IMR-90 (cell line): ENCODE measurements at places on chromosomes 6 and 20. TPM values are rescaled to one million over a fixed set of nuclear protein-coding genes. Genes with fewer than 3 reads are reported as not detected.

- H3K27ac ChIP-seq = no peak overlapping the region
- no peak for DNase-seq
- H3K27me3 ChIP-seq = peaks cover 14% of the 10 kb centered on the region; the same call in 1 of the 2 replicates
- no peak overlapping the region for H3K4me3 ChIP-seq
Measured at GRCh38 chr20:61807471-61808160, 258.1 kb downstream of the TAF4 start.

DNA sequence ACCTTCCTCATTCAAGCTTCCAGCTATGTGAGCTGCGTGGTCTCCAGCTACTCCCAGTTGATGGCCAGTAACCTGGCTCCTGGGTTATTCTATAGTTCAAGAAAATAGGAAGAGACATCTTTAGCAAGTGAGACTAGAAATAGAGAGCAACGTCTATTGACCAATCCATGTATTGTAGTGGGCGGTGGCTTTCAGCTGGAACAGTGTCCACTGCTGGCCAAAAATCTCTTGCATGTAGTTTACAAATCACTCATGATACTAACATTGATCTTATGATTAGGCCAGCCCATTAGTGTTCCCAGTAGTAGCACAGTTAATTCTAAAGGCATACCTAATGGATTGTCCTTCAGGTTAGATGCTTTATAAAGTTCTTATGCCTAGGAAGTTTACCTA lies 58.9 kb upstream of the SCP2D1 start:
- H3K4me3 ChIP-seq = no peak overlapping the region
- H3K27ac ChIP-seq = no peak overlapping the region
- H3K4me1 ChIP-seq = no peaks in the 10 kb centered on the region

DNA sequence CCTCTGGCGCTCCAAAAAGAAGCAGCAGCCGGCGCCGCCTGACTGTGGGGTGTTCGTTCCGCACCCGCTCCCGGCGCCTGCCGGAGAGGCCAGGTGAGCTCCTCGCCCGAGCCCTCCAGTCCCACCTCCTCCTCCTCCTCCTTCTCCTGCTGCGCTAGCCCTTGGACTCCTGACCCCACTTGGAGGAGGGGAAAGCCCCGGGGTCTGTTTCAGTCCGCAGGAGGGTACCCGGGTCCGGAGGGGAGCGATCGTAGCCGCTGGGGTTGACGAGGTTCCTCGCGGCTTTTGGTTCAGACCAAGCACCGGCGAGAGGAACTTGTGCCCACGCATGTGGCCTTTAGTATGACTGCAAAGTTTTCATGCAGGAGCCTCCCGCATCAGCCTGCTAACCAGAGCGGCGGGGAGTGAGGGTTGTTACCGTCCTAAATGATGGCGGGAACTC lies 493 bp downstream of the CRYBG1 start:
- DNase-seq = no peak
- H3K36me3 ChIP-seq = no peaks in the 10 kb centered on the region
- peaks cover 28% of the 10 kb centered on the region for H3K27me3 ChIP-seq
- H3K4me1 ChIP-seq = peaks cover 3% of the 10 kb centered on the region; the same call in 1 of the 2 replicates
- H3K27ac ChIP-seq = no peak overlapping the region
- H3K4me3 ChIP-seq = peak overlapping the region; percentile 9; the same call in 1 of the 2 replicates

DNA sequence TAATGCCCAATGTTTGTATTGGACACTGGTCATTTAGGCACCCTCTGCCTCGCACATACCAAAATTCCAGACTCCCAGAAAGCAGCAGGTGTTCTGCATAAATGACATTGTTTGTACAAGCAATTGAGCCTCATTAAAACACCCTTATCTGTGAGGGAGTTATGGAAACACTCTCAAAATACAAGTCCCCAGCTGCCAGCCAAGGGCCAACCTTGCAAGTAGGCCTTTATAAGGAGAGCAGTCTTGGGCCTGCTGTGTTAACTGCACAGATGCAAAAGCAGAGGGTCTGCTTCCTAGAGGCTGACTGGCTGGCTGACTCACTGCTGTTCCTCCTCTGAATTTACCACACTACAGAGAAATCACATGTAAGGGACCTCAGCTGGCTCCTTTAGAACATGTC lies 150.4 kb upstream of the HMGN3 start:
- H3K27me3 ChIP-seq = no peaks in the 10 kb centered on the region
- no peak overlapping the region for H3K4me3 ChIP-seq
- no peaks in the 10 kb centered on the region for H3K36me3 ChIP-seq
- H3K4me1 ChIP-seq = no peaks in the 10 kb centered on the region
- no peak overlapping the region for H3K27ac ChIP-seq

- no peak overlapping the region for H3K4me3 ChIP-seq
- no peaks in the 10 kb centered on the region for H3K27me3 ChIP-seq
- no peak for DNase-seq
- H3K4me1 ChIP-seq = no peaks in the 10 kb centered on the region; the same call in 1 of the 2 replicates
Measured at GRCh38 chr6:107235511-107235910, 120.2 kb upstream of the BEND3 start.

DNA sequence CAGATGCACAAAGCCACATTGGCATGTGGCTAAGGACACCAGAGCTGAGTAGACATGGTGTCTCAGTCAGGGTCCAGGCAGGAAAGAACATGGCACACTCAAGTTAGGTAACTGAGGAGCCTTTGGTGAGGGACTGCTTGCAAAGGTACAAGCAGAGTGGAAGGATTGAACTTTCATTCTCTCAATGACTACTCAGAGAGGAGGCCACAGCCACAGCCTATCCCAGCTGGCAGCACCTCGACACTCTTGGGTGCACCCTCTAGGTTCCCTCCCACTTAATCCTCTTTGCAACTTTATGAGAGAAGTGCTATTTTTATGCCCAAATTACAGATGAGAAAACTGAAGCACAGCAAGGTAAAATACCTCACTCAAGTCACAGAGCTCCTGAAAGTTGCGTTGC lies 73.4 kb downstream of the ISM1 start:
- no peak for DNase-seq
- H3K4me3 ChIP-seq = no peak overlapping the region
- H3K4me1 ChIP-seq = no peaks in the 10 kb centered on the region
- H3K27me3 ChIP-seq = no peaks in the 10 kb centered on the region; the same call in 1 of the 2 replicates

GRCh38 chr6:109060571-109060970 lies 34.1 kb downstream of the SESN1 start:
- H3K4me1 ChIP-seq = peaks cover 2% of the 10 kb centered on the region; the same call in 1 of the 2 replicates
- no peaks in the 10 kb centered on the region for H3K27me3 ChIP-seq
- no peak overlapping the region for H3K27ac ChIP-seq

- H3K4me1 ChIP-seq = peaks cover 10% of the 10 kb centered on the region
- no peak overlapping the region for H3K4me3 ChIP-seq
- DNase-seq = no peak
- no peaks in the 10 kb centered on the region for H3K27me3 ChIP-seq
Measured at GRCh38 chr20:5146099-5146668, 19.4 kb downstream of the CDS2 start.

- no peaks in the 10 kb centered on the region; the same call in 1 of the 2 replicates for H3K27me3 ChIP-seq
- no peak for DNase-seq
- no peaks in the 10 kb centered on the region for H3K4me1 ChIP-seq
- H3K36me3 ChIP-seq = no peaks in the 10 kb centered on the region
Measured at GRCh38 chr6:56293781-56294180, 46.4 kb upstream of the COL21A1 start.

DNA sequence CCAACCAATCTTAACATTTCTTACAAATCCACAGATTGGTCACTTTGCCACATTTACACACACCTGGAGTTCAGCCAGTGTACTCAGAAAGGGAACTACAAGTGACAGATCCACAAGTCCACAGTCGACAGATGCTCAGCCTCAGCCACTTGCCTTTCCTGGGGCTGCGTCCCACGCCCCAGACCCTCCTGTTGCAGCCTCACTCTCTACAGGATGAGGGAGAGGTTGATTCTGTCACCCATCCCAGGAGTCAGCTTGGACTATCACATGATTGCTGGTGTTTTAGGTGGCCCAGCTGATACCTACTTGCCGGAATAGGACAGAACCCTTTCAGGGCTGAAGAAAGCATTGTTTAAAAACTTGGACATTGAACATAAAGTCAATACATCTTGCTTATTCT lies 108.8 kb downstream of the FAM120B start:
- H3K4me3 ChIP-seq = no peak overlapping the region
- no peaks in the 10 kb centered on the region for H3K36me3 ChIP-seq
- DNase-seq = no peak
- H3K4me1 ChIP-seq = peaks cover 4% of the 10 kb centered on the region; the same call in 1 of the 2 replicates

GRCh38 chr6:126797981-126798380 lies 320.5 kb upstream of the RSPO3 start:
- 0 out of 2 replicates have a peak, but pooled peaks cover 1% of the 10 kb centered on the region for H3K27me3 ChIP-seq
- DNase-seq = no peak
- no peaks in the 10 kb centered on the region for H3K36me3 ChIP-seq
- H3K27ac ChIP-seq = no peak overlapping the region
- no peaks in the 10 kb centered on the region for H3K4me1 ChIP-seq

- no peaks in the 10 kb centered on the region for H3K36me3 ChIP-seq
- no peak overlapping the region for H3K4me3 ChIP-seq
- no peak for DNase-seq
- H3K27ac ChIP-seq = no peak overlapping the region
- H3K27me3 ChIP-seq = peaks cover 3% of the 10 kb centered on the region; the same call in 1 of the 2 replicates
Measured at GRCh38 chr6:136439514-136440190, 110.6 kb downstream of the MAP7 start.

DNA sequence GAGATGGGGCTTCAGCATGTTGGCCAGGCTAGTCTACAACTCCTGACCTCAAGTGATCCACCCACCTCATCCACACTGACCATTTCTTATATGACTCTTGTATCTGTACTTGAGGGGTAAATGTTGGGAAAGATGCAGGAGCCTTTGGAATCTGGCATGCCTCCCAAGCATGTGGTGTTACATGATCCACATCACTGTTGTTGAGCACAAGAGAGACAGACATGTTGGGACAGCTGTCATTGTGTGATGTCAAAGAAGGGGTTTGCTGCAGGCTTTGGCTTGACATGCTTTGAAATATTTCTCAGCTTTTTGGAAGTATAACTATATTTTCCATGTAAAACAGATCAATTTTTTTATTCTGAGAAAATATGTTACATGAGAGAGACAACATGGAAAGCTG lies 139.9 kb downstream of the MOXD1 start:
- no peak overlapping the region for H3K4me3 ChIP-seq
- H3K27me3 ChIP-seq = no peaks in the 10 kb centered on the region
- H3K27ac ChIP-seq = no peak overlapping the region
- 0 out of 2 replicates have a peak, but pooled peaks cover 2% of the 10 kb centered on the region for H3K4me1 ChIP-seq
- DNase-seq = peak; percentile 12
- H3K36me3 ChIP-seq = no peaks in the 10 kb centered on the region

- H3K27me3 ChIP-seq = no peaks in the 10 kb centered on the region; the same call in 1 of the 2 replicates
- no peaks in the 10 kb centered on the region for H3K36me3 ChIP-seq
- H3K4me1 ChIP-seq = peaks cover 21% of the 10 kb centered on the region
- peak overlapping the region; percentile 21; the same call in 1 of the 2 replicates for H3K27ac ChIP-seq
- DNase-seq = peak; percentile 73
Measured at GRCh38 chr6:42045538-42046460, 4.5 kb upstream of the TAF8 start.

DNA sequence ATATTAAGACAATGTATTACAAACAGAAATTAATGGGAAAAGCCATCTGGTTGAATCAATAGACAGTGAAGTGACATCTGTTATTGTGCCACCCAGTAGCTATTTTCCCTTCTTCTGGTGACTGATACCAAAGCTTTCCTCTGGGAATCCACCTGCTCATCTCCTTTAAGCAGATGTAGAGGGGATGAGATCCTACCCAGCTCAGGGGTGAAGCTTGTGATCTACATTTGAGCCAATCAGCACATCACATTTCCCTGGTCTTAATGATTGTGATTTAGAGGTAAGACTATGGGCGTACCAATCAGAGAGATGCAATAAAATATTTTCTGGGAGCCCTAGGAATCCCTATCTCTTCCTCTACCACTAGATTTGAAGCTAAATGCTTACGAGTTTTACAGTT lies 782.9 kb downstream of the PTPRT start:
- H3K4me1 ChIP-seq = no peaks in the 10 kb centered on the region
- no peak for DNase-seq
- H3K27ac ChIP-seq = no peak overlapping the region

DNA sequence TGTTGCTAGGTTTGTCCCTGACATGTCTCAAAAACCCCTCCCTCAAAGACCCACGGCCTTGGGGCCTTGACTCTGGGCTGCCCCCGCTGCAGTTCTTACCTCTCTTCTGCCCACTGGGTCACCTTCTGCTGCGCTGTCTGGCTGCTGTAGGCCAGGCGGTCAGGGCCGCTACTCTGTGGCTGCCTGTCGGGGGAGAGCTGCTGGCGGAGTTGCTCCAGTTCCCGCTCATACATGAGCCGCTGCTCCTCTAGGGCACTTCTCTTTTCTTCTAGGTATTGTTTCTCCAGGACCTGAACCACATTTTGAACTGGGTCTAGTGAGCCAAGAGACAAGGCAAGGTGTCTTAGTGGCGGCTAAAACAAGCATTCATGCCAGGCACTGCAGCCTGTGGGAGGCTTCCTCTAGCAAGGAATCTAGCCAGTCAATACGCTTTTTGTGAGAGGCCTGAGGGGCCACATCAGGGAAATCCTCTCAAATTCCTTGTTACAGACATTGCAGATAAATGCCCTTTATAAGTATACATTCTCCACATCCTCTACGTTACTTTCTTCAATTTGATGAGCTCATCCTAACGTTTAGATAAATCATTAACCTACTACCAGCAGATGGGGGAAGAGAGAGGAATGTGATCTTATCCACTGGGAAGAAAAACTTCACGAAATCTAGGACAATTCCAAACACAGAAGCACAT lies 110.3 kb upstream of the NUP153 start:
- H3K4me1 ChIP-seq = peaks cover 6% of the 10 kb centered on the region
- DNase-seq = peak; percentile 75

DNA sequence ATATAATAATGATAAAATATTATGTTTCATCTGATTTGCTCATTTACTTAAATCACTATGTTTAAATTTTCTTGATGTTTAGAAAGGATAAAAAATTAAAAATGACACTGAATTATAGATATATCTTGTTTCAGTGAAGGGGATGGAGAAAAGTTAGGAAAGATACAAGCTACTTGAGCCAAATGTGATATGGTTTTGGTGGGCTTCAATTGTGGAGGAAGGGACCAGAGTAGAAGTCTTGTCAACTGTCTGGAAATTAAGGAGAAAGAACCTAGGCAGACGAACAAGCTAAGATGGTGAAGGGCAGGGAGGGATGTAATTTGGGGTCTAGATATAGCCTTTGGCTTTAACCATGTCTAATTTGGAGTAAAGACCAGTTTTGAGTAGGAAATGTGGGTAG lies 186.4 kb upstream of the MMS22L start:
- no peak for DNase-seq
- no peaks in the 10 kb centered on the region for H3K27me3 ChIP-seq
- H3K4me1 ChIP-seq = no peaks in the 10 kb centered on the region
- no peaks in the 10 kb centered on the region for H3K36me3 ChIP-seq
- no peak overlapping the region for H3K4me3 ChIP-seq
- no peak overlapping the region for H3K27ac ChIP-seq

The ADGRF1 gene
- not detected in 2 replicates for total RNA-seq

The SLC22A3 gene
- total RNA-seq = not detected in 2 replicates

The TCP11 gene
- 0.36 and 0.56 TPM in 2 replicates for total RNA-seq

The CYP39A1 gene
- under 0.01 TPM in 1 of 2 replicates, not detected in the other for total RNA-seq

The KIAA0408 gene
- 0.83 and 0.90 TPM in 2 replicates for total RNA-seq

The AKAP7 gene
- 0.54 and 3.3 TPM in 2 replicates for total RNA-seq

The TDRD6 gene
- not detected in 2 replicates for total RNA-seq

The TSPO2 gene
- total RNA-seq = not detected in 2 replicates
